ENCODE measurements at places on chromosomes 16 and 17.
A peak's percentile ranks its signal among the peaks of the same experiment; 100 is the strongest.

- no peak for DNase-seq
Measured at GRCh38 chr17:78366109-78366848, 6.4 kb upstream of the SOCS3 start.

DNA sequence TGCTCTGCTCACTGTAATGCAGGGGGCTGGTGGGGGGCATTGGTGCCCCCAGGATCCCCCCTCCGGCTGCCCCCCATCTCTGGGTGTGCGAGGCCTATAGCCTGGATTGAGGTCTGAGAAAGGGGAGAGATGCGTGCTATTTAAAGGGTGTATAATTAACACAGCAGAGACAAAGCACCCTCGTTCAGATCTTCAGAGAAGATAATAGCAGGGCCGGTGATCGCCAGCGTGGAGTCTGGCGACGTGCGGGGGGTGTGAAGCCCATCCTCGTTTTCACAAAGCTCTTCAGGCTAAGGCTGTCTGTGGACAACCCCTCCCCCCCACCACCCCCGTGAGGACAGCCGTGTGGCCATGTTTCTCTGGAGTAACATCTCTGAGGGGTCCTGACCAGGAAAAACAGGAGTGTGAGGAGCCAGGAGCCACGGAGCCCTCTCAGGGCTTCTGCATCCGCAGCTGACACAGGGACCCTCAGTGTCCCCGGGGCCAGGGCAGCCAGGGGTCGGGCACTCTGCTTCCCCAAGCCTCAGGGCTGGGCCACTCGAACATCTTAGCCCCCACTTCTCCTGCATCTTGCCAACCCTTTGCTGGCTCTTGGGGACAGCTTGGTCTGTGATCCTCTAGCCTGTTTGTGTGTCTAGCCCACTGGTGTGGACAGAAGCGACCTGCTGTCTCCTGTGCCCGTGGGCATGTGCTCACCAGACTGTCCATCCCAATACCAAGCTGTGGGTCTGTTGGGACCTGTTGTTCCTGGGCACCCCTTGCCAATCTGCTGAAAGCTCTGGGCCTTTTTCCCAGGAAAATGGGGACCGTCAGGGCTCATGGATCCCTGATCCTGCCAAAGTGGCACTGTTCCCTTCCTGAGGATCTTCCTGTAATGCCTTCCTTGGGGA lies 58.9 kb downstream of the BAIAP2 start:
- DNase-seq: no peak

DNA sequence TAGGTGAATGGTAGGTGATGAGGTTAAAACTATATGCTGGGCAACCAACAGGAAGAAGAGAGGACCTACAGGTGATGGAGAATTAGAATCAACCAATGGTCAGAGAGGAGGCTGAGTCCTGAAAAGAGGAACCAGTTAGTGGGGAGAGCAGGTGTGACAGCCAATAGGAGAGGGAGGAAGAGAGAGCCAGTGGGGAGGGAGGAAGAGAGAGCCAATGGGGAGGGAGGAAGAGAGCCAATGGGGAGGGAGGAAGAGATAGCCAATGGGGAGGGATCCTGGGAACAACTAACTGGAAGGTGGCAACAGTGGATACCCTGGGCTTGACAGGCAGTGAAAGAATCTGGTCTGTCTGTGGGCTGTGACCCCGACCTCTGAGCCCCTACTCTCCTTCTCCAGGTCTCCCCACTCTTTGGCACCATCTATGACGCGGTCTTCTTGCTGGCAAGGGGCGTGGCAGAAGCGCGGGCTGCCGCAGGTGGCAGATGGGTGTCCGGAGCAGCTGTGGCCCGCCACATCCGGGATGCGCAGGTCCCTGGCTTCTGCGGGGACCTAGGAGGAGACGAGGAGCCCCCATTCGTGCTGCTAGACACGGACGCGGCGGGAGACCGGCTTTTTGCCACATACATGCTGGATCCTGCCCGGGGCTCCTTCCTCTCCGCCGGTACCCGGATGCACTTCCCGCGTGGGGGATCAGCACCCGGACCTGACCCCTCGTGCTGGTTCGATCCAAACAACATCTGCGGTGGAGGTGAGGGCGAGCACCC lies 3.7 kb downstream of the GUCY2D start:
- DNase-seq: no peak

GRCh38 chr17:1420981-1421380 lies 21.0 kb upstream of the YWHAE start:
- DNase-seq: no peak

DNA sequence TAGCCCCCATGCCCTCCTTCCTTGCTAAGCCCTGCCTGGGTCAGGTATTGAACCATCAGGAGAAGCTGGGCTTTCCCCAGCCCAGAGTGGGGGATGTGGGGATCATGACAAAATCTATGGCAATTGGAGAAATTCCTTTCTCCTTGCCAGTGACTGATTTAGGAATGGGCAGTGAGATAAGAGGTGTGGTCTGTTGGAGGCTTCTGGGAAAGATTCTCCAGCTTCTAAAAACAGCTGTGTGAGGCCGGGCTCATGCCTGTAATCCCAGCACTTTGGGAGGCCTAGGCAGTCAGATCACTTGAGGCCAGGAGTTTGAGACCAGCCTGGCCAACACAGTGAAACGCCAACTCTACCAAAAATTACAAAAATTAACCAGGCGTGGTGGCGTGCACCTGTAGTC lies 69.1 kb downstream of the SRCIN1 start:
- no peak for DNase-seq

DNA sequence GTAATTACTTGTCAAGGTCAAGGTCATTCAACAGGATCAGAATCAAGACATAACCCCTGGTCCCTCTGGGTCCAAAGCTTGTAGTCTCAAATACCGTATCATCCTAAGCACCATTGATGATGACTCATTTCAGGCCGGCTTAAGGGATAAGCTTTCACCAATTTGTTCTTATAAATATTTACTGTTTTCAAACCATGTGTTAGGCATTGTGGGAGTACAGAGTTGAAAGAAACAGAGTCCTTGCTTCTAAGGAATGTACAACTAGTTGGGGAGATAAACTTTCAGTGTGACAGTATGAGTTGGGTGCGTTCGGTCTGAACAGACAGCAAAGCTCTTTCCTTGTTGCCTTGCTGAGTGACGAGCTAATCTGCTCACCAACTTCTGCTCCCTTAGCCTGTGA lies 183.5 kb upstream of the MAF start:
- no peak for DNase-seq

DNA sequence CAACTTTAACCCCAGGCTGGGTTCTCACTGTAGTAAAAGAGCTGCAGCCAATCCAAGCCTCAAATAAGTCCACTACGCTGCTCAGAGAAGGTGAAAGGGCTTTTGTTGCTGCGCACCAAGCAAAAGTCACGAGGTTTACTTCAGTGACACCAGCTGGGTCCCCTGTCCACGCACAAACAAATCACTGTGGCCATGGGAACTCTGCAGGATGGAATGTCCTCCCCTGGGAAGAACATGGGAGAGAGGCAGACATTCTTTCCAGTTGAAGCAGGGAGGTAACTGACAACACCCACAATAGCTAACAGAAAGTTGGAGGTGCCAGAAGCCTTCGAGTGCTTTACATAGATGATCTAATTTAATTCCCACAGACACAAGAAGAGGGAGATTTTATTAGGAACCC lies 181.9 kb downstream of the PMP22 start:
- DNase-seq: no peak

- no peak for DNase-seq
Measured at GRCh38 chr16:65657556-65657955, 535.7 kb upstream of the CDH11 start.

- DNase-seq: peak; percentile 51
Measured at GRCh38 chr17:30093463-30094147, 23.0 kb upstream of the NSRP1 start.

- DNase-seq: peak; percentile 75
Measured at GRCh38 chr16:19907161-19907992, 22.7 kb upstream of the GPRC5B start.

- DNase-seq: peak; percentile 67
Measured at GRCh38 chr17:42798383-42799380, at the start of the genes CNTD1 and COA3. Gene CNTD1 (plus strand): TSS chr17:42798861. CDS start chr17:42799068, 207 bp downstream. Gene COA3 (minus strand): TSS chr17:42798704. CDS start chr17:42798681, 23 bp downstream.

DNA sequence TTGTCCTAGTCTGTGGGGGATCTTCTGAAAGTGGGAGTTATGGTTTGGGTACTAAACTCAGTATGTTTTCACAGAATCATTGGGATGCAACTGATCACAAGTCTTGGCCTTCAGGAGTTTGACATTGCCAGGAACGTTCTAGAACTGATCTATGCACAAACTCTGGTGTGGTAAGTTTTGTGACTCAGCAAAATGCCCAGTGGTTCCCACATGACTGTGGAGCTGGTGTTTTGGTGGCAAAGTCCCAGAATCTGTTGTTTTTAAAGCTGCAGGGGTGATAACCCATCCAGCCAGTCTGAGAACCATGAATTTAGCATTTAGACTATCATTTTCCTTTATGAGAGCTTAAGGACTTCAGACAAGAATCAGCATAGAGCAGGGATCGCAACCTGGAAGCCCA lies 40.6 kb downstream of the GDE1 start:
- no peak for DNase-seq

DNA sequence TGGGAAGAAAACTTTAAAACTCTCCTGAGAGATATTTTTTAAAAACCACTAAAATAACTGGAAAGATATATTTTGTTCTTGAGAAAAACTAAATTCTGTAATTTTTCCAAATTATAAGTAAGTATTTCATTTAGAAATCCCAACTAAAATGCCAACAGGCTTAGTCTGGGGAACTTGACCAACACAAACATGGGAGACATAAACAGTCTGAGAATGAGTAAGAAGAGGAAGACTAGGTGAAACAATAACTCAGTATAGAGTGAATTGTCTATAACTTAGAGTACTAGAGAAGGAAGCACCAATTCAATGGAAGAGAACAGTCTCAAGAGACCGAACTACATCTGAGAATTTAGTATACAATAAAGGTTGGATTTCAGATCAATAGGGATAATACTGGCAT lies 2.9 kb downstream of the CMTM1 start:
- no peak for DNase-seq

DNA sequence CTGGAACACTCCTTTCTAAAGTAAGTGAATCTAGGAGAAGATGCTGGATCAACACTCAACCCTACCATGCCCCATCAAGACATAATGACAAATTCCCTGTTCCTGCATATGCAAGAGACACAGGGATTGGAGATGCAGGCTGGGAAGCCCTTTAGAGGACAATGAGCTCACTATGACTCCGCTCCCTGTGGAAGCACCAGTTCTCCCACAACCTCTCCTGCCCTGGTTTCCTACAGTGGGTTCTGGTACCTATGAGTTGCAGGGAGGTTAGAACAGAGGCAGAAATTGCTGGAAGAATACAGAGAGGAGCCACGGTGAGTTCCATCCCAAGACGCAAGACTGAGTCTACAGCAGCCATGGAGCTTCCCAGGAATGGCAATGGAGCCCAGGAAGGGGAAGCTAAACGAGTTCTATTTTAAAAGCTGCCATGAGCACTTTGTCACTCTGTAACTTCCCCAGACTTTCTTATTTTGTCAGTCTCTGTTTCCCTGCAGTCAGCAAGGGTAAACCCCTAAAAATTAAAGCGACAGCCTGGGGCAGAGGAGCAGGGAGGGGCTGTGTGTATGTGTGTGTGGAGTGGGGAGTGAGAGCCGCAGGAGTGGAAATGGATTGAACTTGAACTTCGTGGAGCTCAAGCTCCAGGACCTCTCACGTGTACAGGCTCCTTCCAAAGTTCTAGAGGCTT lies 42.3 kb upstream of the PIK3R6 start:
- DNase-seq: no peak

DNA sequence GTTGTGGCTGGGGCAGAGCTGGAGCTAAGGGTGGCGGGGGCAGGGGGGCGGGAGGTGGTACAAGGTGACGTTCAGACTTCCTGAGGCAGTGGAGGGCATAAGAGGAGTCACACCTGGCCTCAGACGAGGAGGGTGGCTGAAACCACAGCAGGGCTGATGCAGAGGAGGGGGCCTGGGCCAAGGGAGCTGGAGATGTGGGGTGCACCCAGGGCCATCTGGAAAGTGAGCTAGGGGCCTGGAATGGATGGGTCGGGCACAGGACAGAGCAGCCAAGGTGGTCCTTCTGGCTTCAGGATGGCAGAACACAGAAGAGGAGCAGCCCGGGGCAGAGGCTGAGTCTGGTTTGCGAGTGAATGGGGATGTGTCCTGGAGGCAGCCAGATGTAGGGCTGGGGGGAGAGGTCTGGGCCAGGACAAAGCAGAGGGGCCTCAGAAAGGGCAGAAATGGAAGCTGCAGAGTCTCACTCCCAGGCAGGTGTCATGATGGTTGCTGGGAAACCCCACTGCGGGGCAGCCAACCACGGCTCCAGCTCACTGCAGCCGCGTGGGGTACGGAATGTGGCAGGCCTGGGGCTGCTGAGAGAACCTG lies 57.6 kb downstream of the PRMT7 start:
- no peak for DNase-seq

DNA sequence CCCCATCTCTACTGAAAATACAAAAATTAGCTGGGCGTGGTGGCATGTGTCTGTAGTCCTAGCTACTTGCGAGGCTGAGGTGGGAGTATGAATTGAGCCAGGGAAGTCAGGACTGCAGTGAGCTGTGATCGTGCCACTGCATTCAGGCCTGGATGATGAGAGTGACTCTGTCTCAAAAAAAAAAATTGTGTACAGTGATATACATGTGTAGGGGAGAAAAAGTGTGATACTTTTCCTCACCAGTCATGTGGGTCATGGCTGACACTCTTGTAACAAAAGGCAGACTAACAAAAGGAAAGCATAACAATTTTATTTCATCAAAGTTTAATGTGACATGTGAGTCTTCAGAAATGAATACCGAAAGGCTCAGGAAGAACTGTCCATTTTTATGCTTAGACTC lies 2.0 kb upstream of the ABCC12 start:
- no peak for DNase-seq

GRCh38 chr17:37585066-37585465 lies 24.2 kb downstream of the SYNRG start:
- no peak for DNase-seq

- DNase-seq: no peak
Measured at GRCh38 chr17:66469088-66469442, 166.7 kb downstream of the PRKCA start.

DNA sequence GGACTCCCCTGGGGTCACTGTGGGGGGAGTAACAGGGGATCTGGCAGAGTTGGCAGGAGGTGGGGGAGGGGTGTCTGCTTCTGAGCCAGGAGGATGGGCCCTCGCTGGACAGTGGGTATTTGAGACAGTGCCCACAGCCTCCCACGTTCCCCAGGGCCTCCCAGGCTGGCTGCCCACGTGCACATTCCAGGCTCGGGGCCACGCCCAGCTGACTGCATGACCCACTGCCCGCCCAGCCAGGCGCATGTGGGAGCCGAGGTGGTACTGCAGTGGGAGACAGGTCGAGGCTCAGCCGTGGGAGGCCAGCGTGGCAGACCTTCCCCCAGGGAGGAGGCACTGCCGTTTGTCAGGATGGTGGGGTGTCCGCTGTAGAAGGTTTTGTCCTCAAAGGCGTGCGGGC lies 38.8 kb downstream of the BAHCC1 start:
- no peak for DNase-seq

GRCh38 chr17:72004611-72005331 lies 116.0 kb upstream of the SOX9 start:
- no peak for DNase-seq

- no peak for DNase-seq
Measured at GRCh38 chr17:9370467-9370866, 205.2 kb downstream of the STX8 start.

- no peak for DNase-seq
Measured at GRCh38 chr17:7823581-7824001, 10.4 kb upstream of the KDM6B start.

Data from CD4-positive, alpha-beta T cell treated with Interleukin-6 at 100 ng/mL for 8 hours (primary cell).